Stimulated activated CD4-positive, alpha-beta T cell treated with anti-CD3 and anti-CD28 coated beads, Interleukin-12 subunit alpha, Interleukin-12 subunit beta, amount 100 ng/mL, for 4 hours (primary cell): ENCODE measurements at places on chromosomes 16 and 17.
A peak's percentile ranks its signal among the peaks of the same experiment; 100 is the strongest.

GRCh38 chr17:79949656-79950209 lies 85.9 kb downstream of the TBC1D16 start:
- no peak for DNase-seq

DNA sequence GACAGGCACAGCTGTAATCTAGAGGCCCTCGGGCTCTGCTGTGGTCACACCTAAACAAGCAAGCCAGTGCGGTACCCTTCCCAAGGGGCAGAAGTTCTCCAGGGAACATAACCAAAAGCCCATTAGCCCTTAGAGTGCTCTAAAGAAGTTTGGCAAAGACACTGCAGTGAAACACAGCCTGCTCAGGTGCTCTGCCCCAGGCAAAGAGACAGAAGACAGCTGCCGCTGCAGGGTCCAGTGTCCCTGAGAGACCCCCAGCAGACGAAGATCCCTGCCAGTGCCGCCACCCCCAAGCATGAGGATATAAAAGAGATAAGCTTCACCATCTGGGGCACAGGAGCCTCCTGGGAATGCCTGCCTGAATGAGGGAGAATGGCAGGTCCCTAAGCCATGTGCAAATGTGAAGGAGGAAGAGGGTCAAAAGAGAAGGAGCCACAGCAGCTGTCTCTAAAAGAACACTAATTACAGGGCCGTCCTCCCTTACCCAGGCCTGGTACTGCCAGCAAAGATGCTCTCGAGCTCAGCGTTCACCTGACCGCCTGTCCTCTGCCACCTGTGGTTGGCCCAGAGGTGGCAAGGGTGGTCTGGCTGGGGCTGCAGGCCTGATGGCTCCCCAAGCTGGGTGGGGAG lies 29.7 kb downstream of the CUEDC1 start:
- DNase-seq: no peak

- DNase-seq: no peak
Observed at GRCh38 chr17:62078009-62078408, 12.9 kb upstream of the MED13 start.

GRCh38 chr16:22073350-22073749 lies 19.0 kb upstream of the VWA3A start:
- DNase-seq: no peak

DNA sequence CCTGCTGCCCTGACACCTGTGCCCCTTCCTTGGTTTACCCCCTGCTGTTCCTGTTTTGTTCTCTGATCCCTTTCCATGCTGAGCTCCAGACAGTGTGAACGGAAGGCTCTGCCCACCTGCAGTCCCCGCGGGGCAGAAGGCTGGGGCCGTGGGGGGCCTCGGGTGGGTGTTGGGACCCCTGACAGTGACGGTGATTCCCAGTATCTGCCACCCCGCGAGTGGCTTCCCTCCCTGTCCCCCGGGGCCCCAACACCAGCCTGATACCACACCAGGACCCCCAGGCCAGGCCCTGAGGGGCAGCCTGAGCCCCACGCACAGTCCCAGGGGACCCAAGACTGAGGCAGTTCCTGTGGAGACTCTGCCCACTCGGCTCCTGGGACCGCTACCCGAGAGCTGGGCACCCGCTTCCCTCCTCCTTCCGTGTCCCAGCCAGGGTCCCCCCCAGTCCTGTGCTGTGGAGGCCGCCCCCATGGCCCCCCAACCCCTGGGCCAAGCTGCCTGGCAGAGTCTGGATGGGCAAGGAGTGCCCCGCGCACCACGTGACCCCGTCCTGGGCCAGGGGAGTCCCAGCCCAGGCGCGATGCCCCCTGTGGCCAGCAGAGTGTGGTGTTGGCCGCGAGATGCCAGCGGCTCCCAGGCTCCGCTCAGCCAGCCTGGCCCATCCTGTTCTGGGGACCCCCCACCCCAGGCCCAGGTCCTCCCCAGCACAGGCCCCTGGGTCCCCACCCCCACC lies 10.0 kb upstream of the C1QTNF8 start:
- DNase-seq: peak; percentile 47

DNA sequence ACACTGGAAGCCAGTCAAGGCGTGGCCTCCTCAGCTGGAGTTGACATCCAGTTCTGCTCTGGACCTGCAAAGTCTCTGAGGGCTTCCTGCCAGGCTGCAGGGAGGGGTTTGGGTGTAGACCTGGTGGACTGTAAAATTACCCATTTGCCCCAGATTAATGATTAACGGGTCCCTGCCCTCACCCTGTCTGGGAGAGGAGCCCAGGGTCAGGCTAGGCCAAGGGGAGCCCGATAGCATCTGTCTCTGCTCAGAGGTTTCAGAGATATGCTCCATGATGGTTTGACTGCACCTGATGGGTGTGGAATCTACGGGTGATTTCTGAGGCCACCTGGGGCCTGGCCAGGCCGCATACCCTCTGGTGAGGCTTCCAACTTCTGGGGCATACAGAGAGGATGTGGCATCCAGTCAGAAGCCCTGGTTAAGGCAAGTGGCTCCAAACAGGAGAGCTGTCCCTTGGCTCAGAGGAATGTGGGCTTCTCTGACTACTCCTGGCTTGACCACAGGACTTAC lies 11.2 kb downstream of the PPY start:
- no peak for DNase-seq

- DNase-seq: no peak
Observed at GRCh38 chr16:11198828-11199227, 57.2 kb downstream of the SOCS1 start.

DNA sequence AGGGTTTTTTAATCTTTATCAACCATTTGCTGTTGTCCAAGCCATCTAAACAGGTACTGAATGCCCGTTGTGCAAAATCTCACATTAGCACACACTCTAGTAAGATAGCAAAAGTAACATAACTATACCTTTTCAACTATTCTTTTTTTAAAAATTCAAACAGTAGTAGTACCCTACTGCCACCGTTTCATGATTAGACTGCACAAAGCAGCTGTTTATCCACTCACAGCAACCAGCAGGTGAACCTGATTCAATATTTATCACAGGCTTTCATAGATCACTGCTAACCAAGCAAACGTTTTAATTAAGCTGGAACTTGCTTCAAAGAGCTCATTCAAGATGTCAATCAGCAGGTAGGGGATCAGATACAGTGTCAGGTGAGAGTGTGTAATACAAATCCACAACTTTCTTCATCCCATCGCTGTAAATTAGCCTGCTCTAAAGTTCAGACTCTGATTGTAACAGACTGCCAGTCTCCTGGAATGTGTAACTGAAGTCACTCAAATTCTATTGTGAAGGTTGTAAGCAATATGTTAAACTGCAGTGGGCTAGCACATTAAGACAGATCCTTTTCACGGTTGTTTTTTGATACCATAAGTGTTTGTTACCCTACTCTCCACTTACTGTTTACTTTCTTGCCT lies 47.3 kb downstream of the BRIP1 start:
- no peak for DNase-seq

- DNase-seq: no peak
Observed at GRCh38 chr17:74842599-74843351, 16.9 kb downstream of the GRIN2C start.

DNA sequence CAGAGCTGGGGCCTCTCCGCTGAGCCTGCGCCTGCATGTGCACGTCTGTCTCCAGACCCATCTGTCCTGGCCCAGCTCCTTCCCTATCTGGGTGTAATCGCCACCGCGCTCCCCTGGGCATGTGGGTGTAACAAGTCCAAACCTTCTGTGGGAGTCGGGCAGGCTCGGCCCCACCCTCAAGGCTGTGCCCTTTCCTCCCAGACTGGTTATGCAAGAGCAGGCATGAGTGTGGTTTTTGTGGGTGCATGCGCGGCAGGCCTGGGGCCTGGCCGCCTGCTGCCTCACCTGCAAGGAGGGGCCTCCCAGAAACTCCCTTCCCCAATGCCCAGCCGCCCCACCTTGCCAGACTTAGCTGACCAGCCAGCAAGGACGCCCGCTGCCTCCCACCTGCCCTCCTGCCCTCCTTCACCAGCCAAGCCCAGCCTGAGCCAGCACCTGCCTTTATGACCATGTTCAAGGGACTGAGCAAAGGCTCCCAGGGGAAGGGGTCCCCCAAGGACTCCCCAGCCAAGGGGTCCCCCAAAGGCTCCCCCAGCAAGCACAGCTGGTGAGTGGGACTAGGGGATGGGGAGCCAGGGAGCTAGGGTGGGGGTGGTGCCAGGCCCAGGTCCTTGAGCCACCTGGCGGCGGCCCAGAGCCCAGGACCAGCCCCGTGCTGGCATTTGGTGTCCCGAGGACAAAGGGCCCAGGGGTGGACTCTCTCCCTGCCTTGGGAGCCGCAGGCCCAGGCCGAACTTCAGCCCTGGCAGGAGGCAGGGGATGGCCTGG lies at the start of gene EVPLL:
TSS of gene EVPLL (plus strand) at position 342 of the 768 bp plus-strand sequence. CDS start 3,160 bp downstream, outside the sequence.
- no peak for DNase-seq

DNA sequence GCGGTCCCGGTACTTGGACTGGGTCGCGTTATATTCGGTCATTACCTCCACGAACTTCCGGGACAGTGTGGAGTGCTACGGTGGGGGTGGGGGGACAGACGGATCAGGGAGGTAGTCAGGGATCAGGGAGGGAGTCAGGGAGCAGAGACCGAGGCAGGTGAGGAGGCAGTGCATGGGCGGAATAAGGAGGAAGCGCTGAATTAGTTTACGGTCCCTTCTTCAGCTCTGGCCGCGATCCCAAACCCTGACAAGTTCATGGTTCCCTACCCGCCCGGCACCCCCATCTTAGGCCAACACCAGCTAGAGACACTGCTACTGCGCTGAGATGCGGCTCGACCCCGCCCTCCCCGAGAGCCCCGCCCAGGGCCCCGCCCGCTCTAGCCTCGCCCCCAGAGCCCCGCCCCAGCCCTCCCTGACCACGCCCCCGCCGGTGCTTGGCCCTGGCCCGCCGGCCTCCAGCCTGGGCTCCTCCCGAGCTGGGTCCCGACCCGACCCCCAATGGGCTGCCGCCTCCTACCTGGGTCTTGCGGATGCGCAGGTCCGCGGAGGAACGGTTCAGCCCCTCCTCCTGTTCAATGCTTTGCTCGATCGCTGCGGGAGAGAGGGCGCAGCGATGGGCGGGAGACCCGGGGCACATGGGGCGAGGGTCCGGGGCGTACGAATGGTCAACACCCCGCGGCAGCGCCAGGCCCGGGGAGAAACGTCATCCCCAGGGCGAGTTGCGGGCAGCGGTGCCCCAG lies 12.1 kb downstream of the HSD3B7 start:
- peak; percentile 88 for DNase-seq

DNA sequence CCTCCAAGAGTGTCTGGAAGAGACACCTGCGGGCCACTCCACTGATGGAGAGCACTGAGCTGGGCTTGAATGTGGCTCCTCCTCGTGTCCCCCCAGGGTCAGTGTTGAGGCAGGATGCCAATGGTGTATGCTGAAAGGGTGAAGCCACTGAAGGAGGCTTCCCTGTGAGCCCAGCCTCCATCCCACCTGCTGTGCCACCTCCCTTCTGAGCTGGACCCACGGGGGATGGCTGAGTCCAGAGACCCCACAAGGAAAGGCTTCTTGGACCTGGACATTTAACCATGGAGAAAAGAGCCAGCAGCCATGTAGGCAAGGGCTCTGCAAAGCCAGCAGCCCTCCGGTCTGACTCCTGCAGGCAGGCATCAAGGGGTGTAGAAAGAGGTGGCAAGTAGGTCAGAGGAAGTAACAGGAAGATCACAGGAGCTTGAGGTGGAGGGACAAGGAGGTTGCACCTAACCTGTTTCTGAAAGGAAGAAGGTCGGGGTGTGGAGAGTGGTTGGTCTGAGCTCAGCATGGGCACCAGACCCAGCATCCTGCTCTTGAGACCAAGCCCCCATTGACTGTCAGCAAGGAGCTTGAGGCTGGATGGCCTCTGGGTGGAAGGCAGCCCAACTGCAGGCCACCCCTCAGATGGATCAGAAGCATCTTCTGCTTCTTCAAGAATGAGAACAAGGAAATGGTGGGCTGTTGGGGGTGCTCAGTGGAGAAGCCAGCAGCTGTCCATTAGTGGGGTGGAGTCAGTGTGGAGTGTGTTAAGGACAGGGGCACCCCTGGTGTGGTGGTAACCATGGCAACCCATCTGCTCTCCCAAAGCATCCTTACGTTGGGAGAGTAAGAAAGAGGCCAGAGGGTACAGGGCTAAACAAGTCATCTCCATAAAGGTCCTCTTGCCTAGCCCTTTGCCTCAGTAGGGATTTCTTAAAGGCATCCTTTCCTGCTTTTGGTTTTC lies 80.7 kb downstream of the PLD6 start:
- DNase-seq: no peak

GRCh38 chr17:79792341-79792871 lies 4.5 kb downstream of the CBX8 start:
- DNase-seq: no peak

DNA sequence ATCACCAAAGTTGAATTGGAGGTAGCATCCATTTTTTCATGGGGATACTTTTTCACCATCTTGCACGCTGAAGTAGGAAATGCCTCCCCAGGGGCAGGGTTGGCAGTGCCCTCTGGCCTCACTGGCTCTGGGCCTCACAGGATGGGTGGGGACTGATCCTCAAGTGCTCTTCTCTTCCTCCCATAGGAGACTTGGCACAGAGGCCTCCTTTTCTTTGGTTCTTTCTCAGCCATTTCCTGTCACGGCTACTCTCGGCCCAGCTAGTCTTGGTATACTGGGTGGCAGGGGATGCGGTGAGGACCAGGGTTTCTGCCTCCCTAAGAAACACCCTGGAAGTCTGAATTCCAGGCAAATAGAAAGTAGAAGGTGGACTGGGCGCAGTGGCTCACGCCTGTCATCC lies 58.2 kb downstream of the PECAM1 start:
- DNase-seq: no peak

GRCh38 chr16:87047221-87048037 lies 269.8 kb downstream of the C16orf95 start:
- DNase-seq: no peak

- DNase-seq: peak; percentile 48
Observed at GRCh38 chr17:3963237-3964201, 718 bp downstream of the ATP2A3 start.

GRCh38 chr16:711548-712320 lies 3.2 kb upstream of the METRN start:
- peak; percentile 83 for DNase-seq

- DNase-seq: no peak
Observed at GRCh38 chr16:3832668-3833067, 47.8 kb downstream of the CREBBP start.

- DNase-seq: no peak
Observed at GRCh38 chr16:13780406-13781168, 139.4 kb upstream of the ERCC4 start.

DNA sequence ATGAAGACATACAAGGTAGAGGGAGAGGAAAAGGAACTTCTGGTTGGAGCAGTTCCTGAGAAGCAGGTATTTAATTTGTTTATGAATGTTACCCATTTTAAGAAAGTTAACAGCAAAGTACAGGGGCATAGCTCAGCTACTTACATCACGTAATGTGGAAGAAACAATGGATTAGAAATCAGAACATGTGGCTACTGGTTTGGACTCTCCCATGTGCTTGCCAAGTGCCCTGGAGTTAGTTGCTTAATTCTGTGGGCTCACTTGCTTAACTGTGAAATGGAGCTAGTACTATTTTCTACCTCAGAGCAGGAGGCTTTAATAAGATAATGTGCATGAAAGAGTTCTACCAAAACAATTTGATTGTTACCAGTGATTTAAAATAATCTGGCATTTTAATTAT lies 27.3 kb downstream of the RSPRY1 start:
- DNase-seq: no peak
